ENCODE measurements at places on chromosomes 16 and 17.

- DNase-seq: no peak
These were observed 5.0 kb downstream of the HAS3 start for GRCh38 chr16:69110406-69110805.

DNA sequence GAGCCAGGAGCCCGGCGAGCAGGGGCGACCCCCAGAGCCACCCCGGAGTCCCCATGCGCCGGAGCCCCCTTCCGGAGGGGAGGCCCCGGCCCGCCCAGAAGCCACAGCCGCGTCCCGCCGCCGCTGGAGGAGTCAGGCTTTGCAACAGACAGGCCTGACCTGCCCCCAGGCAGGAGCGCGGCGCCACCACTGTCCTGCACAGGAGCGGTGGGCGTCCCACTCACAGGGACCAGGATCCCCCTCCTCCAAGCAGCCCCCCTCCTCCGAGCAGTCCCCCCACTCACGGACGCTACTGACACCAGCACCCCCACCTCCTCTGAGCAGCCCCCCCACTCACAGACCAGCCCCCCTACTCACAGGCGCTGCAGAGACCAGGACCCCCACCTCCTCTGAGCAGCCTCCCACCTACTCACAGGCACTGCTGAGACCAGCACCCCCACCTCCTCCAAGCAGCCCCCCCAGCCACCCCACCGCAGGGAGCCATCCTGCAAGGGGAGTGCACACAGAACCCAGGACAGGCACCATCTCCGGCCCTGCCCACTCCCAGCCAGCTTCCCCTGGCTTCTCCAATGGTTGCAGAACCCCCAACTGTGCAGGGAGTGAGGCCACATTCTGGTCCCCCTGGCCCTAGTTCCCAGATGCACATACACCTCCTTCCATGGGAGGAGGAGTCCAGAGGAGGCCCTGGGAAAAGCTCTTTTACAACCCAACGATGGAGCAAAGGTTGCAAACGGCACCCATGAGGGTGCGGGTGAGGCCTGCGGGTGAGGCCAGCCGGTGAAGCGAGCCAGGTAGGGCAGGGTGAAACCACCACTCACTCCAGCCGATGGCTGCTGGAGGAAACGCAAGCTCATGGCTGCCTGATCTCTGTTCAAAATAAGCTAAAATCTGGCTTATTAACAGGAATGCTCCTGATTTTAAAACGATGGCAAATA lies 69.9 kb downstream of the ABR start:
- DNase-seq: no peak

- no peak for DNase-seq
These were observed 267.4 kb upstream of the PSMD7 start for GRCh38 chr16:74029115-74029792.

GRCh38 chr17:17749921-17750320 lies 68.7 kb downstream of the RAI1 start:
- DNase-seq: no peak

- no peak for DNase-seq
These were observed 7.2 kb upstream of the G6PC1 start for GRCh38 chr17:42893359-42893758.

GRCh38 chr17:33076979-33077378 lies 85.3 kb downstream of the SPACA3 start:
- DNase-seq: no peak

- DNase-seq: no peak
These were observed 11.7 kb downstream of the CANT1 start for GRCh38 chr17:78997881-78998280.

DNA sequence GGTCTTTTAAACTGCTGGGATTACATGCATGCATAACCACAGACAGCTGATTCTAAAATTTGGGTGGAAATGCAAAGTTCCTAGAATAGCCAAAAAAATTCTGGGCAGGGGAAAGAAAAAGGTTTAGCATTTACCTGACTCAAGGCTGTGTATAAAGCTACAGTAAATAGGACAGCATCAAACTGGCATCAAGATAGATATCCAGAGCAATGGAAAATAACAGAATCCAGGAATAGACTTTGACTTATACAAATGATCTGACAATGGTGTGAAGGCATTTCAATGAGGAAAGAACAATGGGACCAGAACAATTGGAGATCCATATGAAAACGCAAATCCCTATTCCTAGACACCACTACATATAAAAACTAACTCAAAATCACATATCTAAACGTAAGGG lies 12.9 kb downstream of the ANKFY1 start:
- no peak for DNase-seq
